ENCODE measurements at places on chromosomes 5 and 9. TPM values are rescaled to one million over a fixed set of nuclear protein-coding genes. Genes with fewer than 3 reads are reported as not detected.
A peak's percentile ranks its signal among the peaks of the same experiment; 100 is the strongest.

ERGIC1 gene
- polyA plus RNA-seq, result 304 TPM

RETREG1 gene
- 1.7 TPM for polyA plus RNA-seq

HRCT1 gene
- 0.41 TPM for polyA plus RNA-seq

BTNL8 gene
- polyA plus RNA-seq, result not detected

OTP gene
- 0.03 TPM for polyA plus RNA-seq

PCA3 gene
- not detected for polyA plus RNA-seq

CHD1 gene
- 24.6 TPM for polyA plus RNA-seq

NEUROG1 gene
- polyA plus RNA-seq, result not detected

- peak; percentile 81 for DNase-seq
Measured at GRCh38 chr5:112958093-112959088, 18.2 kb upstream of the DCP2 start.

GRCh38 chr9:127035423-127035822, 87.0 kb downstream of the ANGPTL2 start:
- no peak for DNase-seq

GRCh38 chr9:107703651-107704050, 214.1 kb upstream of the KLF4 start:
- DNase-seq, result no peak

GRCh38 chr5:150058480-150059126, 27.8 kb downstream of the CSF1R start:
- no peak for DNase-seq

DNA sequence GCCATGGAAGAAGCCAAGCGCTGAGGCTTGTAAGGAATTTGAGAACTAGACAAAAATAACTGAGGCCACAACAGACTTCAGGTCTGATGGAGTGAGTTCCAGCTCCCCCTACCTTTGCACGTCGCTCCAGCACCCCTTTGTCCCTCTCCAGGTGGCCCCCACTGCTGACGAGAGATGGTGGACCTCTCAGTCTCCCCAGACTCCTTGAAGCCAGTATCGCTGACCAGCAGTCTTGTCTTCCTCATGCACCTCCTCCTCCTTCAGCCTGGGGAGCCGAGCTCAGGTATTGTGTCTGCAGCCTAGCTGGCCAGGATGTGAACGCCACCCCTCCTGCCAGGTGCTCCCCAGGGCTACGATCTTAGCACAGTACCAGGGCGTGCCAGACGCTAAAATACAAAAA, 5.2 kb downstream of the BTNL9 start:
- no peak for DNase-seq

GRCh38 chr5:98424681-98425450, 348.6 kb upstream of the RGMB start:
- no peak for DNase-seq

- DNase-seq, result no peak
Measured at GRCh38 chr9:120918931-120919842, 7.4 kb downstream of the TRAF1 start.

DNA sequence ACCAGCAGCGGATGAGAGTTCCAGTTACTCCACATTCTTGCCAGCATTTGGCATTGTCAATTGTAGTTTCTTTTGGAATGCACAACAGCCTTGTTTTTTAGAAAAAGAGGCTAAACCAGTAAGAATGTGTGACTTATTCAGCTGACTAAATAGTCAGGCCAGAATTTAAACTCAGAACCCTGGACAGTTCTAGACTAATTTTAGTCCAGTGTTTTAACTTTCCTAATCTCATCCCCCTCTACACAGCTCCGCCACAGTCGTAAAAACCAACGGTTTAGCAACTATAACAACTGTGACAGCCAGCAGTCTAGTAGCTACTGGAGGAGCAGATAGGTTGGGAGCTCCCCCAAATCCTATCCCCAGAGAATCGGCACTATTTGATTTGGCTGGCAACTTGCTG, 103.7 kb downstream of the FOXD1 start:
- no peak for DNase-seq

DNA sequence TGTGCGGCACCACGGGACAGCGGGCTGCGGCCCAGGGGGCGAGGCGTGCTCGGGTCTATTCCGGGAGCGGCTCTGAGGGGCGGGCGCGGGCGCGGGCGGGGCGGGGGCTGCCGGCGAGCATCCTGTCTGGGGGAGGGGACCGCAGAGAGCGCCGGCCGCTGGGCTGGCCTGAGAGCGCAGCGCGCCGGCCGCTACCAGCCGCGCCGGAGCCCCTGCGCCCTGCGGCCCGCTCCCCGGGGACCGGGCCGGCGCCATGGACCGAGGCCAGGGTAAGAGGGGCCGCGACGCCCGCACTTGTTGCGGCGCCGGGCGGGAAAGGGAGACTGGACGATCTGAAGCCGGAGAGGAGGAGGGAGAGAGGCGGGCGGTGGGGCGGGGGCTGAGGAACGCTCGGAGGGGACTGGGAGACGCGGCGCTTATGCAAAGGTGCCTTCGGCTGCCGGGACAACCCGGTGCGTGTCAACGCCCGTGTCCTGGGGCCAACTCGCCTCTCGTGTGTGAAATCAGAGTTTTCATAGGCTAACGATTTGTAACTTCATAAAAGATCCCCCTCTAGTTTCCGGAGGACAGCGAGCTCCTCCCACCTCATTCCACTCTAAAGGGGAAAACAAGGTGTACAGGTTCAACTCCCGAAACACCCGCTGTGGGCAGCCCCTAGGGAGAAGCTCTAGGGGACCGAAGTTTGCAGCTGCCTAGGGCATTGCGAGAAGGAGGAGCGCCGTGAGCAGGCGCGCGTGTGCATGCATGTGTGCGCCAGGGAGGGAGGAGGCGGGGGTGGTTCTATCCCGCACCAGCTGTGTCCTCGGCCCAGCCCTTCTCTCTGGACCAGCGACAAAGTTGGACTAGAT, at the start of gene AFAP1L1:
TSS of gene AFAP1L1 (plus strand) at position 144 of the 848 bp plus-strand sequence. CDS start at position 254, 110 bp downstream.
- DNase-seq, result peak; percentile 60

DNA sequence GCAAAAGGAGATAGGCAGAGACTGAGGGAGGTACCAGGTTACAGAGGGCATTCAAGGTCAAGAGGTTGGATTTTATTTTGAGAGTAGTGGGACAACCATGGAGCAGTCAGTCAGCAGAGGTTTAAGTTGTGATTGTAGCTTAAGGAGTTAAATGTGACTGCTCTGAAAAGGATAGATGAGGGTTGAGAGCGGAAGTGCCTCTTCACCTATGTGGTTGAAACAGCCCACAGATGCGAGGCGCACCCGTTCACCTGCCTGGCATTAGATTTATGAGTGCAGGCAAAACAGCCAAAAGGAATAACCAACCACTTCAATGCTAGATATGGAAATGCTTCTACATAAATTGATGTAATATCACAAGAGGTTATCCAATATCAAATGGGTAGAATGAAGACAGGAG, 8.4 kb downstream of the ZNF474 start:
- no peak for DNase-seq

GRCh38 chr9:37496020-37496419, 10.3 kb downstream of the POLR1E start:
- no peak for DNase-seq

- DNase-seq, result no peak
Measured at GRCh38 chr5:92081958-92082712, 699.0 kb upstream of the ARRDC3 start.

DNA sequence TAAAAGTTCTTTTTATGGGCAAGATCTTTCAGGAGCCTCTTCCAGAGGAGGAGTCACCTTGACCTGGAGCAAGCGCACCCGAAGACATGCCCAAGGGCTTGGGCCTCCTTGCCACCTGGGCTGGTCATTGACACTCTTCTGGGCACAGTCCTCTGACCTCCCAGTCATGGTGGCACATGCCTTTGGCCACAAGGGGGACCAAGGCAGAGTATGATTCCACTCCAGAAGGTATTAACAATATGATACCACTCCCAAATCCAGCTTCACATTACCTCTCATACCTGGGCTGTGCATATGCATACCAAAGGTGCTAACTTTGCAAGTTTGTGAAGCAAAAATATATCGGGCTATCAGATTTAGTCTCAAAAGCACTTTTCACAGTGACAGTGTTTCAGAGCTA, 84.6 kb downstream of the MAST4 start:
- DNase-seq, result no peak

DNA sequence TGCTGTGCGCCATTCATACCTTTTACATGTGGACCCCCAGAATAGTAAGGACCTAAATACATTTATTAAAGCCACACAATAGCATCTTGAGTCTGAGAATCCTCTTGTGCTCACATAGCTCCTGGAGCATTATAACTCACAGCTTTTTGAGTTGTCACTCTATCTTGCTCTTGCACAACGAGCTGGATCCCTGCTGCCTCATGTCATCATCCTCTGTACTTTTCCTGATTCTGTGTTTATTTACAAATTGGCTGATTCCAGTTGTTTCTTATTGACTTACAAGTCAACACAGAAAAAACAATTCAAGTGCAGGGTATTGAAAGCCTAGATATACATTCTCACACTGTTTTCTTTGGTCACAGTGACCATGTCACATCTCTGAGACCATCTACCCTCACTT, 112.9 kb downstream of the SLC1A3 start:
- DNase-seq, result no peak

DNA sequence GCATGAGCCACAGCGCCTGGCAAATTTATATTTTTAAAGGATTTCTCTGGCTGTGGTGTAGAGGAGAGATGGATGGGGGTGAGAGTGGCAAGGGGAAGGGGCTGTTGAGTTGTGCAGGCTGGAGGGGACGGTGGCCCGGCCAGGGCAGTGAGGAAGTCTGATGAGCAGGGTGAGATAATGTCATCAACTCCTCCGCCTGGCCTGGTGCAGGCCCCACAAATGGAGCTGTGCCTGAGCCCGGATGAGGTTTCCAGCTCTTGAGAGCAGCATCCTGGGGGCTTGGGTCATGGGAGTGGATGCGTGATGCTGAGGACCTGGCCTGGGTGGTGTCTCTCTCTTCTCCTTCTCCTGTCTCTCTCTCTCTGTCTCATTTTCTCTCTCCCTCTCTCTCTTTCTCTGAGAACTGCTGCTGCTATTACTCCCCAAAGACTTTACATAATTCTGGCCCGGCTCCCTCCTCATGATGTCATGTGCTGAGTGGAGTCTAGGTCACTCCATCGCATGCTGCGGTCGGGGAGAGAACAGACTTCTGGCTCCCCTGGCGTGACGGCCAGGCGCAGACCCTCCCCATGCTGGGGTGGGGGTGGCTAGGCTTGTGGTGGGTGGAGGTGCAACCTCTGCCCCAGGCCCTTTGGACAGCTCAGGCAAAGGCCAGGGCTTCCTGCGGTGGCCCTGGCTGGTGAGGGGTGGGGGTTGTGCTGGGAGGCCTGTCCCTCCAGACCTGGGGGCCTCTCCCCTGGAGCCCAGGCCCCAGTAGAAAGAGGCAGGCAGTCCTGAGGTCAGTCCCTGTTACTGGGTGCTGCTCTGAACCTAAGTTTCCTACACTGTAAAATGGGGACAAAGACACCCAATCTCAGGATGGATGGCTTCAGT, 26.4 kb downstream of the FGF18 start:
- DNase-seq, result no peak

DNA sequence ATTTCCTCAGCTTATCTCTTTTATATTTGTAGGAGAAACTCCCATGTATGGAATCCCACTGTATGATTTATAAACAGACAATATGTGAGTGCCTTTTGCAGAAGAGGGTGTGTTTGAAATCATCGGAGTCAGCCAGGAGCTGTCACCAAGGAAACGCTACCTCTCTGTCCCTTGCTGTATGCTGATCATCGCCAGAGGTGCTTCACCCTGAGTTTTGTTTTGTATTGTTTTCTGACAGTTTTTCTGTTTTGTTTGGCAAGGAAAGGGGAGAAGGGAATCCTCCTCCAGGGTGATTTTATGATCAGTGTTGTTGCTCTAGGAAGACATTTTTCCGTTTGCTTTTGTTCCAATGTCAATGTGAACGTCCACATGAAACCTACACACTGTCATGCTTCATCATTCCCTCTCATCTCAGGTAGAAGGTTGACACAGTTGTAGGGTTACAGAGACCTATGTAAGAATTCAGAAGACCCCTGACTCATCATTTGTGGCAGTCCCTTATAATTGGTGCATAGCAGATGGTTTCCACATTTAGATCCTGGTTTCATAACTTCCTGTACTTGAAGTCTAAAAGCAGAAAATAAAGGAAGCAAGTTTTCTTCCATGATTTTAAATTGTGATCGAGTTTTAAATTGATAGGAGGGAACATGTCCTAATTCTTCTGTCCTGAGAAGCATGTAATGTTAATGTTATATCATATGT, 18.0 kb upstream of the CTSL start:
- no peak for DNase-seq

GRCh38 chr5:39750661-39751060, 325.9 kb upstream of the DAB2 start:
- DNase-seq, result no peak

GRCh38 chr9:80926611-80927010, 762.7 kb downstream of the TLE1 start:
- DNase-seq, result no peak
